ENCODE measurements at places on chromosomes 3 and 15.

GRCh38 chr15:91445695-91446228 lies 345.7 kb downstream of the SV2B start:
- no peak for DNase-seq

- peak; percentile 1 for DNase-seq
Measured at GRCh38 chr3:61936344-61936937, 375.1 kb downstream of the PTPRG start.

DNA sequence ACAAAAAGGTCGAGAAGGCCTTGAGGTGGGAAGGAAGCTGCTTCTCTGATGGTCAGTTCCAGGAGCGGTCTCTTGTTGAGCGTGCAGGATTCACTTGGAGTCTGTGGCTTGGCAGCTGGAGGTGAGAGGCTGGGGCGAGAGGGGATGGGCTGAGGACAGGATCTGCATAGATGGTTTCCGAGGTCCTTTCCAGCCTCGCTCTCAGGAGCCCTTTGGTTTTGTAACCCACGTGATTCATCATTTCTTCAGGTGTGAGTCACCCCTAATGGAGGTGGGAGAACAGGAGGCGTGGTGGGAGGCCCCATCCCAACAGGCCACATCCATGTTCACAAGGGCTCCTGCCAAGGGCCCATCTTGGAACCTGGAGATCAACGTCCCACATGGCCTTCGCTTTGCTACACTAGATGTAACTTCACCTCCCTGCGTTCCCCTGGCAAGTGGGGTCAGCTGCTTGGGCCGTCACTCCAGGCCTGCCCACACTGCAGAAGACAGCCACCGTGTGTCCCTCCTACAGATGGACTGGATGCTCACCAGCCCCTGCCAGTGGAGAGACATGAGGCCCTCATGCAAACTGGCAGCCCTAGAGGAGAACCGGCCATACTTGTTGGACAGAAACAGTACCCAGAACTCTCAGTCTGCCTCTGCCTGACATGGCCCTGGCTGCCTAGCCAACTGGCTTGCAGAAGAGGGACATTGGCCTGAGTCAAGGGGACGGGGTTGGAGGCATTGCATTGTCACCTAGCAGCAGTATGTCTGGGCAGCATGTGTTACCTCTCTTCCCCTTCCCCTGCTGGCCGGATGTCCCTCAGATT lies 1.6 kb upstream of the PCSK6 start:
- DNase-seq, result no peak

DNA sequence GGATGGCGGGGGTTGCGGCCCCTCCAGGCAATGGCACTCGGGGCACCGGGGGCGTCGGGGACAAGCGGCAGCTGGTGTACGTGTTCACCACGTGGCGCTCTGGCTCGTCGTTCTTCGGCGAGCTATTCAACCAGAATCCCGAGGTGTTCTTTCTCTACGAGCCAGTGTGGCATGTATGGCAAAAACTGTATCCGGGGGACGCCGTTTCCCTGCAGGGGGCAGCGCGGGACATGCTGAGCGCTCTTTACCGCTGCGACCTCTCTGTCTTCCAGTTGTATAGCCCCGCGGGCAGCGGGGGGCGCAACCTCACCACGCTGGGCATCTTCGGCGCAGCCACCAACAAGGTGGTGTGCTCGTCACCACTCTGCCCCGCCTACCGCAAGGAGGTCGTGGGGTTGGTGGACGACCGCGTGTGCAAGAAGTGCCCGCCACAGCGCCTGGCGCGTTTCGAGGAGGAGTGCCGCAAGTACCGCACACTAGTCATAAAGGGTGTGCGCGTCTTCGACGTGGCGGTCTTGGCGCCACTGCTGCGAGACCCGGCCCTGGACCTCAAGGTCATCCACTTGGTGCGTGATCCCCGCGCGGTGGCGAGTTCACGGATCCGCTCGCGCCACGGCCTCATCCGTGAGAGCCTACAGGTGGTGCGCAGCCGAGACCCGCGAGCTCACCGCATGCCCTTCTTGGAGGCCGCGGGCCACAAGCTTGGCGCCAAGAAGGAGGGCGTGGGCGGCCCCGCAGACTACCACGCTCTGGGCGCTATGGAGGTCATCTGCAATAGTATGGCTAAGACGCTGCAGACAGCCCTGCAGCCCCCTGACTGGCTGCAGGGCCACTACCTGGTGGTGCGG lies 1.9 kb downstream of the CHST2 start:
- peak; percentile 48 for DNase-seq

GRCh38 chr15:99925661-99926461 lies 192.6 kb upstream of the LYSMD4 start:
- DNase-seq, result peak; percentile 59

Measured in stimulated activated CD8-positive, alpha-beta memory T cell treated with anti-CD3 and anti-CD28 coated beads, Interleukin-7, amount 100 ng/mL, for 1 hour (primary cell).